Right forelimb (tissue), 1 donor: ENCODE measurements at places on chromosomes 3 and 15.

GRCh38 chr3:66394753-66395249 is 106.0 kb downstream of the LRIG1 start:
- no peak for DNase-seq

GRCh38 chr3:136731274-136731884 is 20.8 kb downstream of the STAG1 start:
- DNase-seq, result no peak

DNA sequence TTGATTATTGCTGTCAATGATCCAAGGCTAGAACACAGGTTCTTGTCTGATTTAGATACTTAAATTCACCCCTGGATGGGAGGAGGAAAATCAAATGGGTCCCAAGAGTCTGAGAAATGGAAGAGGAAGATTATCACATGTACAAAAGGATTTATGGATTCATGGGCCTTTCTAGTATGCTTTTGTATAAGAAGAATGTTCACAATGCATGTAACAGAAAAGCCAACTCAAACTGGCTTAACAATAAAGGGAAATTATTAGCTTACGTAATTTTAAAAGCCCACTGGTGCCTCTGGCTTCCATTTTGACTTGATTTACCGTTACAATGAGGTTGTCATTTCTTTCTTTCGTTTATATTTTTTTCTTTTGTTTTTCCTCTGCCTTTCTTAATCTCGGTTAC is 782.5 kb upstream of the GRM7 start:
- no peak for DNase-seq

DNA sequence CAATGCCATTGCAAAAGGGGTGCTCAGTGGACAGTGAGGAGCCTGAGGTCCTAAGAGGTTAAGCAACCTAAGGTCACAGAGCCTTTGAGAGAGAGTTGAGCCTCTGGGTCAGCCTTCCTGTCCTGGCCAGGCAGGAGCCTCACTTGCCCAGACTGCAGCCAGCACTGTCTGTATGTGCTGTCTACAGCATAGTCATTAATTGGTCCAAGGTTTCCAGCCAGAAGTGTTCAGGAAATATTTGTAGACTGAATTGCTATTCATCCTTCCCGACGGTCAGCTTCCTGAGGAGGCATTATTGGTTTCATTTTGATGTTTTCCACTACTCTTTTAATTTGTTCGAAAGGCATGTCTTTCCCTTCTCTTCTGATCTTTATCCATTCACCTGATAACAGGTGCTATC is 8.1 kb downstream of the SEC13 start:
- no peak for DNase-seq

DNA sequence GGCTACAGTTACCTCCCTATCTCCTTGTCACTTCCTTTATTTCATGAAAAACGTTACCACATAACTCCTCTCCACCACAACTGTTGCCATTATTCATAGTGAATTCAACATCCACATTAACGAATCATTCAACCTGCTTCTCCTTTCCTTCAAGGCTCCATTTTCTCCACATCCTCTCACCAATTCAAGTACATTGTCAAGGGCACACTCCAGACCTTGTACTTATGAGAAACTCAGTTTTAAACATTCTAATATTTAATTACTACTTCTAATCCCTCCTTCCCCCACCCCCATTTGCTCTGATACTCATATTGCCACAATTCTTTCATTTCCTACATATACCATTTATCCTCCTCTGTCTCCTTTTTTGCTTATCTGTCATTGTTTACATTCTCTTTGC is 871.2 kb downstream of the TUSC7 start:
- DNase-seq, result no peak

GRCh38 chr3:23659840-23660430 is 145.8 kb upstream of the UBE2E1 start:
- no peak for DNase-seq

GRCh38 chr3:127457546-127458145 is 132.9 kb downstream of the TPRA1 start:
- no peak for DNase-seq

- DNase-seq, result no peak
These were observed 7.3 kb upstream of the HRH1 start for GRCh38 chr3:11146773-11147660.

GRCh38 chr3:66744521-66744920 is 243.7 kb upstream of the LRIG1 start:
- DNase-seq, result no peak

DNA sequence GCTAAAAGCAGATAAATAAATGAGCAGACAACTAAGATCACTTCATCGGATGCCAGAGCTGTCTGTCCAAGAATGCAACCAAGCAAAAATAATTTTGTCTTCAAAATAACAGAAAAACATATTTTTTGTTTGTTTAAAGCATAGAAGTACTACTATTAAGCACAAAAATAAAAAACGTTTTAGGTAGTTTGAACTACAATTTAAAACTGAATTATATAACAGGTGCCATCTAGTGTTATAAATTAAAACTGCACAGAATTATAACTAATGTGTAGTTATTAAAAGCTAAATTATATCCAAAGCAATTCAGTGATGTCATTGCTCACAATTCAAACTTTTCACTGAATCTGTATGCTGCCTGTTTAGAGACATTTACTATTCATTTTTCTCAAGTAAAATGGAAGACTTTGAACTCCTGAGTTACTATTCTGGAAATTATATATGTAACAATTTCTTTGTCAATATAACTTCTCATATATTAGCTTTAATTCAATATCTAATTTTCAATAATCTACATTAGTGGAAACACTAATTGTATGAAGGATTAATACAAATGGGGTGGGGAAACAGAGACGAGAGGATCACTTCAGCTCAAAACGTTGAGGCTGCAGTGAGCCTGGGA is 29.5 kb downstream of the LINS1 start:
- DNase-seq, result no peak

- DNase-seq, result no peak
These were observed 332.4 kb upstream of the SOX2 start for GRCh38 chr3:181379278-181379677.
